ENCODE measurements at places on chromosomes 3 and 15.

DNA sequence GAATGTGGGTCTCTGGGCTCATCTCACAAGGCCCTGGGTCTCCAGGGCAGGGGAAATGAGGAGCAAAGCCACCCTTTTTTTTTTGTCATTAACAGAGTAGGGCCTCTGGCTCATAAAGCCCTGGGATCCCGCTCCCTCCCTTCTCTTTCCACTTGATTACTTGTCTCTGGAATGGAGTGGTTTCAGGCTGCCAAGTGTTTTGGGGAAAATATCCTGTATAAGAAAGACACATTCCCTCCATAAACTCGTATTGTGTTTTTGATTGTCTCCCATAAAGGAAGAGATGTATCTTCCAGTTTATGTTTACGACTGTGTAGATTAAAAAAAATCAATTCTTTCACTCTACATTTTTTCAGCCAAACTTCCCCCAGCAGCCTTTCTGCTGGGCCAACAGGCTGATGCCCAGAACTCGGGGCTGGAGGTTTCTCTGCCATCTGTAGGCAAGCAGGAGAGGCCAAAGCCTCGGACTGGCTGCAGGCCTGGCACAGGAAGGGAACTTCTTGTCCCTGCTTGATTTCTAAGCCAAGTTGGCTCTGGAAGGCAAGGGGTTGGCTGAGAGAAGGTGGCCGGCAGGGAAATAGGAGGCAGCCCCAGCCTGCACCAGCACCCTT, 49.4 kb upstream of the INSYN1 start:
- H3K4me1 ChIP-seq: no peaks in the 10 kb centered on the region
- no peak overlapping the region for H3K4me3 ChIP-seq
- peak overlapping the region; percentile 69 for H3K27ac ChIP-seq
- no peaks in the 10 kb centered on the region for H3K27me3 ChIP-seq
- H3K36me3 ChIP-seq: no peaks in the 10 kb centered on the region

GRCh38 chr3:122690096-122690495, 9.5 kb downstream of the PARP14 start:
- no peaks in the 10 kb centered on the region for H3K4me1 ChIP-seq
- peaks cover 5% of the 10 kb centered on the region for H3K36me3 ChIP-seq
- no peak overlapping the region for H3K4me3 ChIP-seq
- no peaks in the 10 kb centered on the region for H3K27me3 ChIP-seq
- no peak overlapping the region for H3K27ac ChIP-seq
- no peak for DNase-seq

GRCh38 chr3:147943265-147943945, 534.2 kb downstream of the ZIC1 start:
- no peak for DNase-seq
- H3K27me3 ChIP-seq: no peaks in the 10 kb centered on the region
- H3K4me1 ChIP-seq: no peaks in the 10 kb centered on the region
- no peak overlapping the region for H3K27ac ChIP-seq

DNA sequence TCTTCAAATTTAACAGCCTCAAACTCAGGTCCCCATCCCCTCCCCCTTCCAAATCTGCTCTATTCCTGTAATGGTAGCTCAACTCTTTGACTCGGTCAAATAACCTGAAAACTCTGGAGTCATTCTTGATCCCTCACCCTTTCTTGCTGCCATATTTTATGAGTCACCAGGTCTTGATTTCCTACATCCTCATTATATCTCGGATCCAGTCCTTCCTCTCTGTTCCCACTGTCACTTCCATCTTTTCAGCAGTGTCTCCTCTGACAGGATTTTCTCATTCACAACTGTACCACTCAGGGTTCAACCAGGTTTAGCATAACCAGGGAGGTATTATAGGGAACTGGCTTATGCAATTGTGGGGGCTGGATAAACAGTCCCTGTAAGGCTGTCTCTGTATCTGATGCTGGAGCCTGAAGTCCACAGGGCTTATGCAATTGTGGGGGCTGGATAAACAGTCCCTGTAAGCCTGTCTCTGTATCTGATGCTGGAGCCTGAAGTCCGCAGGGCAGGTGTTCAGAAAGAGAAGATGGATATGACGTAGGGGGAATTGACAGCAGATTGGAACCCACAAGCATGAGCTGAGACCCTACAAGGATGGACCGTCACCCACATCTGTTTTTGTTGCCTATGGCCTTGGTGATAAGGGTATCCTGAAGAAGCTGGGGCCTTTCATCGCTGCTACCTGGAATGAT, 9.1 kb upstream of the FETUB start:
- no peak for DNase-seq
- H3K4me3 ChIP-seq: no peak overlapping the region
- H3K27me3 ChIP-seq: no peaks in the 10 kb centered on the region
- H3K4me1 ChIP-seq: no peaks in the 10 kb centered on the region
- no peaks in the 10 kb centered on the region for H3K36me3 ChIP-seq

- no peaks in the 10 kb centered on the region for H3K27me3 ChIP-seq
- no peak overlapping the region for H3K27ac ChIP-seq
- no peak for DNase-seq
- no peak overlapping the region for H3K4me3 ChIP-seq
Observed at GRCh38 chr15:28897861-28898585, 12.2 kb downstream of the APBA2 start.

DNA sequence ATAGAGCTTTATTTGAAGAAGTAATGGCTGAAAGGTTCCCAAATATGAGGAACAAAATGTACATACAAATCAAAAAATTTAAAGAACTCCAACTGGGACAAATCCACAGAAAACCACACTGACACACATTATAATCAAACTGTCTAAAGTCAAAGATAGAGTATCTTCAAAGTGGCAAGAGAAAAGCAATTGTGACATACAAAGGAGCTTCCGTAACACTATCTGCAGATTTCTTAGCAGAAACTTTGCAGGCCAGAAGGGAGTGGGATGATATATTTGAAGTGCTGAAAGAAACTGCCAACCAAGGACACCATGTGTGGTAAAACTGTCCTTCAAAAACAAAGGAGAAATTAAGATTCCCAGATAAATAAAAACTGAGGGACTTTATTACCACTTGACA, 91.9 kb downstream of the SENP2 start:
- no peaks in the 10 kb centered on the region for H3K4me1 ChIP-seq
- DNase-seq: no peak
- H3K4me3 ChIP-seq: no peak overlapping the region
- H3K27me3 ChIP-seq: no peaks in the 10 kb centered on the region
- no peak overlapping the region for H3K27ac ChIP-seq

DNA sequence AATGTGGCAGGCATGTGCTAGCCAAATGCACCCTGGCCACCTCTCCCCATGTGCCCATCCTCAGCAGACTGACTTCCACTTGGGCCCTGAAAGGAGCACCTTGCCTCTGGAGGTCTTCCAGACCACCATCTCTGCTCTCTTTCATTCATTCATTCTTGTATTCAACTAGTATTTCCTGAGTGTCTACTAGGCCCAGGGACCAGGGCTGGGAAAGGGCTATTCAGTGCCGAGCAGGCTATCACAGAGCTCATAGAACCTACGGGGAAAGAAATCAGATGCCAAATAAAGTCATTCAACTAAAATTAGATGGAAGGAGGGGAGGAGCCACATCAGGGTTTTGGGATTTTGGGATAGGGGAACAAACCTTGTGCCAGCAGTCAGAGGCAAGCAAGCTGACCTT, 18.9 kb downstream of the PRR23A start:
- DNase-seq: no peak
- no peaks in the 10 kb centered on the region for H3K4me1 ChIP-seq
- no peak overlapping the region for H3K4me3 ChIP-seq
- no peaks in the 10 kb centered on the region for H3K36me3 ChIP-seq
- H3K27ac ChIP-seq: no peak overlapping the region
- H3K27me3 ChIP-seq: no peaks in the 10 kb centered on the region

DNA sequence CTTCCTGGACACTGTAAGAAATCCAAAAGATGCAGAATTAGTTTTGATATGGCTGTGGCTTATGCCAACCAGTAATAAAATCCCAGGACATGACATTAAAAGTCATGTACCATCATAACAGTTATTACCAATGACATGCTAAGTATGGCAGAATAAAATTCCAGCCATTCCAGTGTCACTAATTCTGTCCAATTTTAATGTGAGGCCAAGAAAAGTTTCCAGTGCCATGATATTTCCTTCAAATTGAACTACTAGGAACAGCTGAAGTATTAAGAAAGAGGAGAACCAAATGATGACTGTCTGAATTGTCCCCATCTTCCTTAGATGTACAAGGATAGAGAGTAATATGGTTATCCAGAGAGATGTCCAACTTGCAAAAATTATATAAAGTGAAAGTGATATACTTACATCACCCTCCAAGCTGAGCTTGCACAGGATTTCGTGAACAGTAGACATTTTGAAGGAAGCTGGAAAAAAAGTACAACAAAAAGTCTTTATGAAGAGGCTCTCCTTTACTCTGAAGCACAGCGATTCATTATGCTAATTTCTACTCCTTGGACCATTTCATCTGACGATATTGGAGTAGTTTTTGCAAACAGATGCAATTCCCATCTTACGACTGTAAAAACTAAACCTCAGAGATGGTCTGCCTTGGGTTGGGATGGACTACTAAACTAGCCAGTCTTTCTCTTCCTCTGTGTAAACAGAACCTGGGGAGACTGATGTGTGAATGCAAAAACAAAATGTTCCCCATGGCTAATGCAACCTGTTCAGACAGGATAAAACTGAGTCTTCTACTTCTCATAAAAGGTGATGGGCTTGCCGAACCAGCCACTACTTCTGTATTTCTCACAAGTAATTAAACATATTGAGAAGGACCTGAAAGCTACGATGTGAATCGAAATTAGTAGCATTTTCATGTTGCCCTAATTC, 11.9 kb downstream of the ANXA2 start:
- no peaks in the 10 kb centered on the region for H3K36me3 ChIP-seq
- peak overlapping the region; percentile 99 for H3K27ac ChIP-seq
- DNase-seq: no peak
- no peaks in the 10 kb centered on the region for H3K27me3 ChIP-seq
- H3K4me3 ChIP-seq: no peak overlapping the region

DNA sequence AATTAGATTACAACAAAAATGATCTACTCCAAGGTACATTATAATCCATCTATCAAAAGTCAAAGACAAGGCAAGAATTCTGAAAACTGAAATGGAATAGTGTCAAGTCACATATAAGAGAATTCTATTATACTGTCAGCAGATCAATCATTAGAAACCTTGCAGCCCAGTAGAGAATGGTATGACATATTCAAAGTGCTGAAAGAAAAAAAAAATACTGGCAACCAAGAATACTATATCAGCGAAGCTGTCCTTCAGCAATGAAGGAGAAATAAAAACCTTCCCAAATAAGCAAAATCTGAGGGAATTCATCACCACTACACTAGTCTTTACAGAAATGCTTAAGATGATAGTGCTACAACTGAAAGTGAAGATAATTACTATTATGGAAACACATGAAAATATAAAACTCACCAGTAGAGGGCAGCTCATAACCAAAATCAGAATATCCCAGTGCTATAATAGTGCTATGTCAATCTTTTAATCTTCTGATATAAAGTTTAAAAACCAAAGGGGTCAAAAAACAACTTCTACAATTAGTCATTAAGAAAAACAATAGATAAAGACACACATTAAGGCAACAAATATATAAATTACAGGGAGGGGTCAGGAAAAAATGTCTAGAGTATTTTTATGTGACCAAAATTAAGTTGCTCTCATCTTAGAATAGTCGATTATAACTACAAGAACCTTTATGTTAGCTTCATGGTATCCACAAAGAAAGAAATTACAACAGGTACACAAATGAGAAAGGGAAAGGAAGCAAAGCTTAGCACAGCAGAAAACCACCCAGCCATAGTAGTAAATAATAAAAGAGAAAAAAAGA, 190.7 kb upstream of the CNTN6 start:
- no peaks in the 10 kb centered on the region for H3K27me3 ChIP-seq
- H3K36me3 ChIP-seq: no peaks in the 10 kb centered on the region
- H3K4me1 ChIP-seq: no peaks in the 10 kb centered on the region
- no peak overlapping the region for H3K4me3 ChIP-seq

- peak overlapping the region; percentile 72 for H3K4me3 ChIP-seq
- no peaks in the 10 kb centered on the region for H3K27me3 ChIP-seq
- no peaks in the 10 kb centered on the region for H3K36me3 ChIP-seq
- no peaks in the 10 kb centered on the region for H3K4me1 ChIP-seq
Observed at GRCh38 chr3:170907637-170908234, 701 bp downstream of the EIF5A2 start.

GRCh38 chr15:56678571-56678970, 54.7 kb downstream of the ZNF280D start:
- peaks cover 4% of the 10 kb centered on the region for H3K36me3 ChIP-seq
- no peak overlapping the region for H3K4me3 ChIP-seq
- no peaks in the 10 kb centered on the region for H3K4me1 ChIP-seq
- H3K27me3 ChIP-seq: no peaks in the 10 kb centered on the region

DNA sequence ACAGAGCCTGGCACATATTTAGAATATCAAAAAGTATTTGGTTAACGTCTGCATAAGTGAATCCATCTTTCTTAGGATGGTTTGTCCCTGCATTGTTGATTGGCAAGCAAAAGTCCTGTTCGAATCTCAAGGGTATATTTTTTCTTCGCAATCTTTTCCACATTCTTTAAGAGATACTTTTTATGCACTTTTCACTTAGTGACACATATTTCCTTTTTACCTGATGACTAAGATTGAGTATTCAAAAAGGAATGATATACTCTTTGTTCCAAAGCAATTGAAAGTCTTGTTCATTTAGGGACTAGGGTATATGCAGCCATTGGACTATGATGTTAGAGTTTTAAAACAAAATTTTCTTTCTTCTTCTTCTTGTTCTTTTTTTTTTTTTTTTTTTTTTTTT, 349.9 kb downstream of the NLGN1 start:
- H3K27me3 ChIP-seq: no peaks in the 10 kb centered on the region
- H3K4me1 ChIP-seq: no peaks in the 10 kb centered on the region
- H3K36me3 ChIP-seq: no peaks in the 10 kb centered on the region
- no peak overlapping the region for H3K4me3 ChIP-seq
- no peak for DNase-seq

GRCh38 chr15:101482526-101483371, 6.8 kb downstream of the PCSK6 start:
- H3K36me3 ChIP-seq: no peaks in the 10 kb centered on the region
- H3K27me3 ChIP-seq: no peaks in the 10 kb centered on the region
- H3K4me1 ChIP-seq: no peaks in the 10 kb centered on the region

DNA sequence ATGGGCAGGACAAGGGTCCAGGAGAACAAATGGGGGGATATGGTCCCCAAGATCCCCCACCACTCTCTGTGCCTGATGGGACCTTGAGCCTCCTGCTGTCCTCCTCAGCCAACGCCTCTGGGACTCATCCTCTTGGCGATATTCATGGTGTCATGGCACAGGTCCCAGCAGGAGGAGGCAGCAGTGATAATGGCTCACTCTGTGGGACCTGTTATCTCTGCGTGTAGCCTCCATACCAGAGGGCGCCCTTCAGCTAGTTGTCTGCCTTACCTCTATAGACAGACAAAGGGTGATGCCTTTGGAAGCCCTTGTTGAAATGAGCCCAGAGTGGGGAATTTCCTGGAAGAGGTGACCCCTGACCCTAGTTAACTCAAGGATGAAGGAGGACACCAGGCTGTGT, 7.4 kb downstream of the ZBTB47 start:
- H3K27me3 ChIP-seq: no peaks in the 10 kb centered on the region
- H3K27ac ChIP-seq: no peak overlapping the region
- no peaks in the 10 kb centered on the region for H3K36me3 ChIP-seq

Measured in breast epithelium (tissue), 4 donors.